HuH-7.5 (cell line): ENCODE measurements at places on chromosomes 6 and 20.

GRCh38 chr6:47455533-47456209 is 21.9 kb upstream of the CD2AP start:
- DNase-seq, result no peak

DNA sequence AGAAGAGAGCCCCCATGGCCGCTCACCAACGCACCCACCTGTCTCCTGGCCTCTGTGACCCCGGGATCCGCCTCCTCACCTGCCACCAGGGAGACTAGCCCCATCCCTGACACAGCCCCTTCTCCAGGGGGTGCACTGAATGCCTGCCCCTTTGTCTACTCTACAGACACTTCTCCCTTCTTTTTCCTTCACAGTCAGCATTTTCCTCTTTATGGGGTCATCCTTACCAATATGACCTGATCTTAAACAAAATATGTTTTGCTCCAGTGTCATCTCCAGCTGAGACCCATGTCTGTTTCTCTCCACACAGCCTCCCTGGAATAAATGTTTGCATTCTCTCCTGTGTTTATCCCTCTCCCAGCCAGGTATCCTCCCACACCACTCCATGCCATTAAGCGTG is 14.6 kb upstream of the CCR6 start:
- no peak for DNase-seq

- no peak for DNase-seq
These were observed 20.3 kb upstream of the SYNDIG1 start for GRCh38 chr20:24449026-24449720.

DNA sequence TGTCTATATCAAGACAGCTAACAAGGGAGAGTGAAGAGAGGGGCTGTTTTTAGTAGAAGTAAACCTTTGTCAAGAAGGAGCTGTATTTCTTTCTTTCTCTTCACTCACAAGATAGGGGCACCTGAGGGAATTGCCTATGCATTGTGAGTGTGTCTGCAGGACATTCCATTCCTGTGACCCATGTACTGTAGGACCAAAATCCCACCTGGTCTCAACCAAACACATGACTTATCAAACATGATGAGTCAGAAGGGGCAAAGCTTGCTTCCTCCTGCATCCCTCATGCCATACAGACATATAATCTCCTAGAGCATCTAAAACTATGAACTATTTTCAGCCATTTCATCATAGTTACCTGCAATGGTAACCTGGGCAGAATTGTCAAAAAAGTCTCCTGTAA is 21.8 kb downstream of the PKHD1 start:
- DNase-seq, result no peak

DNA sequence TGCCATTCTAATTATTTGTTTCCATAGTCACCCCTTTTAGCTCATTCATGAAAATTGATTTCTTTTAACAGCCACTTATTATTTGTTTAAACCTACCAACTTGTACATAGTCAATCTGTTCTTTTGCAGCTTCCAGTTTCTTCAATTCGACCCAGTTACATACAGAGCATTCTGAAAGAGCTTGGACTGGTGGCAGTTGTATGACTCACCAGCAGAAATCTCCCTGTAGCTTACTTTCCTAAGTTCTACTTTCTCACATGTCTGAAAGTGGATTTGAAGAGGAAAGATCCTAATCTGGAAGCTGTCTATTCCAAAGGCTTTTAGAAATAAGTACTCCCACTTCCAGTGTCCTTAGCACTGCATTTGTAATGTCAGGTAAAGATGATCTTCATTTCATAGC is 447.9 kb downstream of the HTR1B start:
- DNase-seq, result no peak

DNA sequence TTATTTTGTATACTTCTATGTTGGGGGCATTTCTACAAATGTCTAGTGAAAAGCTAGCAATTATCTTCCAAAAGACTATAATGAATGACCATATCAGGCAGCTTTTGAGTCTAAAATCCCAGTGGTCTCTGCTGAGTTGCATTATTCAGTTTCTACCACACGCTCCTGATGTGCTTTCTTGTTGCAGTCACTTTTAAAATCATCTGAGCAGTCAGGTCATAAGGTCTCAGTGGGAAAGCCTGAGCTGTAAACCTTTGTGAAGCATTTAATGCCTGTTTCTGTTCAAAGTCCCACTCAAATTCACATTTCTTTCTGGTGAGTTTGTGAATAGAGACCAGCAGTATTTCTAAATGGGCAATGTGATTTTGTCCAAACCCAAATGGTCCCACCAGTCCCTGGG is 1681.5 kb downstream of the HACE1 start:
- DNase-seq, result no peak

DNA sequence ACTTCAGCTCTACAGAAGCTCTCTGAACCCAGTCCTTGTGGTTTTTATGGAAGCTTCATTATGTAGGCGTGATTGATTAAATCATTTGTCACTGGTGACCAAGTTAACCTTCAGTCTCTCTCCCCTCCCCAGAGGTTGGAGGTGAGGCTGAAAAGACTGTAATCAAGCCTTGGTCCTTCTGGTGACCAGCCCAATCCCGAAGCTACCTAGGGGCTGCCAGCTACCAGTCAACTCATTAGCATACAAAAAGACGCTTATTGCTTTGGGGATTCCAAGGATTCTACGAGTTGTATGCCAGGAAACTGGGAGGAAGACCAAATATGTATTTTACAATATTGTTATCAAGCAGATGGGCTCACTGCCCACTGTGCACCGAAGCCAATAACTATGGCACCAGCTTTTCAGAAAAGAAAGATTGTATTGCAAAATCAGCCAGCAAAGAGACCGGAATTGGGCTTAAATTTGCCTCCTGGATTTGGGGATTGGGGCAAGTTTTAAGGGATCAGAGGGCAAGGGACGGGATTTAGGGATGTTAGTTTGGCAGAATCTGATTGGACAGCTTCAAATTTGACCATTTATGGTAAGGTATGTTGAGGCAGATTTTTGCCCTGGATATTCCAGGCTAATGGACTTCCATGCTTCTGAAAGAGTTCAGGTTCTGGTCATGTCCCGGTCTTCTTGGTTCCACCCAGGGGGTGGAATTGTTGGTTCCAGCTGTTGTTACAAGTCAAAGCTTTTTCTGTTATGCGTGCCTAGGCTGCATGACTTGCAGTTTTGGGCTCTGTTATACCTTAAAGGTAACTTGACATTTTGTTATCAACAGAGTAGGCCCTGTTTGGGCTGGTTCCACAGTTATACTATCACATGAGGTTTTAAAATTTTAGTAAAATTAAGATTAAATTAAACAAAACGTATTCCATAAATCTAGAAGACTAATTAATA is 167.4 kb downstream of the COL9A1 start:
- DNase-seq, result no peak

DNA sequence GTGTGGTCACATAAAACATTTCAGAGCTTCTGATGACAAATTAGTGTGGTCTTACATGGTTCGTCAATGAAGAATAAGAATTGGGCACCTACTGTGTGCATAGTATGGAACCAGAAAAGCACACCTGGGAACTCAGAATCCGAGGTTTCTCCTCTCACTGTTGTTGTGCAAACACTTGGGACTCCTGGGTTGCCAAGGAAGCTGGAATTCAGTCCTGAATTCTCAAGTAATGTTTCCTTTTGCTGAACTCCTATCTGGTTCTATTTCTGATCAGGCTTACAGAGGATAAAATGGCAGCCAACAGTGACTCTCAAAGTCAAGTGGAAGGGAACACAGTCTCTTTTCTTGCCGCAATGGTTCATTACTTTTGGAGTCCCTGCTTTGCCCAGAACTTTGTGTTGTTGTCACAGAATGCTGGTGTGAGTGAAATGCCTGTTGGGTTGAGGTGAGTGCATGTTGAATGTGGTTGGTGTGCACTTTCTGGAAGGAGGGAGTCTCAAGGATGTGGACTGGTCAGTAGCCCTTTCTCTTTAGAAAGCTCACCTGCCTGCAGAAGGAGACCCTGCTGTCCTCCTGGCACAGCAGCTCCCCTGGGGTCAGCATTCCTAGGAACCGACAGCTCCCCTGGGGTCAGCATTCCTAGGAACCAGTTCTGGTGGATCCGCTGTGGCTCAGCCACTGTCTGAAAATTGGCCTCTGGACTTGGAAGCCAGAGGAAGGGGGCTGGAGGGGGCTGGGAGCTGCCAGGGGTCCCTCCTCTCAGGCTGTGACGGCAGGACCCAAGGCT is 1.4 kb downstream of the UNC93A start:
- no peak for DNase-seq

DNA sequence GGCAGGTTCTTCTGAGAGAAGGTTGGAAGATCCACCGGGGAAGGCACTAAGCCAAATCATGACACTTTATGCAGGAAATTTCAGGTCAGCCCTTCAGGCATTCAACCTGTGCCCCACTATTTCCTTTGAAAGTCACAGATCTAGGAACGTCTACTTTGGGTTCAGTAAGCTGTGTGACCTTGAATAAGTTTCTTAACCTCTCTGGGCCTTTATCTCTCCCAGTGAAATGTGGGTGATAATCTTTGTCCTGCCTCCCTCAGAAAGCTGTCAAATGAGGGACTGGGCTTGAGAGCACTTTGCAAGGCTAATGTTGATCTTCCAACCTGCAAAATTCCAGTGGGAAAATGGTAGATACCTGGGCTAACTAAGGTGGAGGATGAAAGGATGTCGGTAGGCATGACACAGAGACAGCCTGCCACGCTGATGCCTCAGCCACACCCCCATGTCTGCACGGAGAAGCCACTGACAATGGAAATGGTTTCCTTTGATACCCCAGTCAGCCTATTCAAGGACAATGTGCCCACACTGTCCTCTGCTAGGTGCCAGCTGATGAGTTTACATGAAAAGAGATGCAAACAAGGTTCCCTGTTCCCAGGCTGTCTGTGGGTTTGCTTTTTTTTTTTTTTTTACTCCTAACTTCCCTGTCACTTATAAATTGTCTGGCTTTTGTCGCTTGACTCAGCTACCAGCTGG is 9.3 kb downstream of the BNIP5 start:
- DNase-seq, result no peak

DNA sequence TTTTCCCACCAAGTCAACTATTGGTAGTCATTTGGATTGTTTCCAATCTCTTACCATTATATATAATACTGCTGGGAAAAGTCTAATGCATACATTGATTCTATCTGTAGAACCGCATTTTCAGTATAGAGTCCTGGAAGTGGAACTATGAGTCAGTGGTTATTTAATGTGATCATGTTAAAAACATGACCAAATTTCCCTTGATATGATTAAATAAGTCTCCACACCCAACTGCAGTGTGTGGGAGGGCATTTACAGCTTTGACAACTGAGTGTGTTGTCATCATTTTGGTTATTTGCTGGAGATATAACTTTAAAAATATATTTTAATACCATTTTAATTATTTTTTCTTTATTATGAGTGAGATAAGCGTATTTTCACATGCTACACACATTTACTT is 1027.6 kb downstream of the EYS start:
- no peak for DNase-seq

- no peak for DNase-seq
These were observed 15.6 kb upstream of the SYNDIG1 start for GRCh38 chr20:24453869-24454268.

DNA sequence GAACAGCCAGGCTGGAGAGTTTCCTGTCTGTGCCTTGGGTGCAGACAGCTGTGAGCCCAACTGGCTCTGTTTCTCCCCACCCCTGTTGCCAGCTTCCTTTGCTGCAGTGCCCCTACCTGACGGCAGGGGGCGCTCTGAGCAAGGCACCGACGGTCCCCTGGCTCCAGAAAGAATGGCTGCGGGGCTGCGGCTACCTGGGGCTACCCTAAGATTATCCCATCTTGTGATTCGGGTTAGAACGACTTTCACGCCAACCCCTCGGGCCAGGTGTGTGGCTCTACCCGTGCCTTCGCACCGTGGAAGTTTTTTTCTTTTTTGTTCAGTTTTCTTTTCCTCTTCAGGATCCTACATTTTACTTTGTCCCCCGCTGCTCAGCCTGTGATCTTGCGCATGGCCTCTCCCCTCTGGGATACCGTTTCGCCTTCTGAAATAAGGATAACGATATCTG is 33.4 kb upstream of the AAR2 start:
- peak; percentile 86 for DNase-seq

- no peak for DNase-seq
These were observed 74.4 kb downstream of the NOL4L start for GRCh38 chr20:32510601-32511357.

DNA sequence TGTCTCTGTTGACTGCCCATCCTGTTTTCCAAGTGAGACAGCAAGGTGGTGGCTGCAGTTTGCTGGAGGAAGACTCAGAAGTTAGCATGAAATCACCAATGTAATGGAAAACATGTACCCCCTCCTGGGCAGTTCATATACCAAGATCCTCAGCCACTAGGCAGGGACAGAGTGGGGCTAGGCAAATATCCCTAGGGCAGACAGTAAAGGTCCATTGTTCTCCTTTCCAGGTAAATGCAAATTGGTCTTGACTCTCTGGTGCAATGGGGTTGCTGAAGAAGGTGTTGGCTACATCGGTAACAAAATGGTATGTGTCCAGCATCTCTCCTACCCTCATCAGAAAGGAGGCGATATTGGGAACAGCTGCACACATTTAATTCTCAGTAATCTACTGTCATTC is 233.6 kb upstream of the SOX4 start:
- no peak for DNase-seq

DNA sequence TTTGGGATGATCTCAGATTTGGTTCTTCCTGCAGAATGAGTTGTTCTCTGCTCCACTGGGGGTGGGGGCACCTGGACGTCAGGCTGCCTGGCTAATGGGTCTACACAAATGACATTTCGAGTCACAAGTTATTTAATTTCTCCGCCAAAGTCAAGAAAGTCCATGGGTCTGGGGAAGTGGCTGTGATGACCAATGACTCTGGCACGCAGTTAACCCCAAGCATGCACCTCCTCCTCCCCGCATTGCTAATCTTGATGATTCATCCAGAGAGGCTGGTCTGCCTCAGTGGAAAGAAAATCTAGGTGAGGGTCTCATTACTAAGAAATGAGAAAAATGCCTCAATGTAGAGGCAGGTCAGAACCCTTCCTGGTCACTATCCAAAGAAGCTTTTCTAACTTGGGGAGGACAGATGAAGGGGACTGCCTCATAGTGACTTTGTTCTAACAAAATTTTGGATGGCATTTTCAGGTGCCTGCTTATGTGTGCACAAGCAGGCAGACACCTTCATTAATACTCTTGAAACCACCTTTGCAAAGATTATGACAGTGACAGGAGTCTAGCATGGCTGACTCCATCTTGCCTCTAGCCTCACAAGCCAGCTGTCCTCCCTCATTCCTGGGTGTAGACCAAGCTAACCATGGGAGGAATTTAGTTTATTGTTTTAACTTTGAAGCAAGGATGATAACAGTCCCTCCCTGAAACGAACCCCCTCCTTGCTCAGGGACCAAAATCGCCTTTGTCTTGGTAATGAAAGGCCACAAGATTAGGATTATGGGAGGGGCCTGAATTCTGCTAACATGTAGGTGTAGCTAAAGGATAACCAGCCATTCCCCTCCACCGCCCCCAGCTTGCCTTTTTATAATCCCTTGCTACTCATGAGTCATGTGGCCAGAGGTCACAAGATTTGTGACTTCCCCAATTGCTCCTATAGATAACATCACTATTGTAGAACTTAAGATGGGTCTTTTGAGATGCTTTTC is 98.6 kb upstream of the MRPS10 start:
- DNase-seq, result no peak
